ENCODE measurements at places on chromosomes 1 and 21. TPM values are rescaled to one million over a fixed set of nuclear protein-coding genes. Genes with fewer than 3 reads are reported as not detected.

DNA sequence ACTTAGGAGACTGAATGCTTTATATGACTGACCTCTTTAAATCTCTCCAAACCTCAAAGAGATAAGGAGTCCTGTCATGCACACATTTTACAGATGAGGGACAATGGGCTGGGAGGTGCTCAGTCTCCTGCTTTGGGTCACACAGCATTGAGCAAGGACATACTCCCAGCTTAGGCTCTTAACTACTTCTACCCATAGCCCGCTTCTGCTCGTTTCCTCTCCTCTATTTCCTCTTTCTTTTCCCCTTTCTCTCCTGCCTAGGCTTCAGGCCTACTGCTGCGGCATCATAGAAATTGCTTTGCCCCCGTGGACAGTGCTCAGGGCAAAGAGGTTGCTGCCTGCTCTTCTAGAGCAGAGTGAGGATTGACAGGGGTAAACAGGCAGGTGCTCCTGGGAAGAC is 12.4 kb upstream of the ZNF691 start:
- no peak for DNase-seq

GRCh38 chr21:39198800-39199199 is 15.5 kb upstream of the PSMG1 start:
- DNase-seq: no peak

DNA sequence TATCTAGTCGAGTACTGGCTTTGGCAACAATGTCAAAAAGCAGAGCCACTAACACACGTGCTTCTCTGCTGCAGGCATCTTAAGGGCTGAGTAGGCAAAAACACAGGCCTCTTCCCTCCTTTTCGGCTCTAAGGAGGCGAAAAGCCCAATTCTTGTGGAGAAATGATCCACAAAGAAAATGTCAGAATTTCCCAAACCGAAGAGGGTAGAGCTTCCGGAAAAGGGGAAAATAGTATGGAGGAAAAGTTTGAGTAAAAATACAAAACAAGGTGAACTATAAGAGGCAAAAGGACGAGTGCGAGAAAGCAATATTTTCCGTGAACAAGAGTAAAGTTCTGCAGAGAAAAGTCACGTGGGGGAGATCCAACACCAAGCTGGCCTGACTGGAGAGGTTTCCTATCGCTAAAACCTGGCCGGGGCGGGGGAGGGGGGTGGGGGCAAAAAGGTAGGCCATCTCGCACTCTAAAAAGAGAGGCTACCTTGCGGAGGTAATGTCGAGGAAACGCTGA is 551 bp downstream of the ZRANB2 start:
- DNase-seq: peak; percentile 32

- no peak for DNase-seq
These were observed 185.8 kb downstream of the MRPL39 start for GRCh38 chr21:25421321-25422028.

The SHE gene
- 10.7 TPM for total RNA-seq

- no peak for DNase-seq
These were observed 7.8 kb downstream of the IRF6 start for GRCh38 chr1:209797978-209798639.

The STUM gene
- 7.4 TPM for total RNA-seq

The CKS1B gene
- 35.2 TPM for total RNA-seq

DNA sequence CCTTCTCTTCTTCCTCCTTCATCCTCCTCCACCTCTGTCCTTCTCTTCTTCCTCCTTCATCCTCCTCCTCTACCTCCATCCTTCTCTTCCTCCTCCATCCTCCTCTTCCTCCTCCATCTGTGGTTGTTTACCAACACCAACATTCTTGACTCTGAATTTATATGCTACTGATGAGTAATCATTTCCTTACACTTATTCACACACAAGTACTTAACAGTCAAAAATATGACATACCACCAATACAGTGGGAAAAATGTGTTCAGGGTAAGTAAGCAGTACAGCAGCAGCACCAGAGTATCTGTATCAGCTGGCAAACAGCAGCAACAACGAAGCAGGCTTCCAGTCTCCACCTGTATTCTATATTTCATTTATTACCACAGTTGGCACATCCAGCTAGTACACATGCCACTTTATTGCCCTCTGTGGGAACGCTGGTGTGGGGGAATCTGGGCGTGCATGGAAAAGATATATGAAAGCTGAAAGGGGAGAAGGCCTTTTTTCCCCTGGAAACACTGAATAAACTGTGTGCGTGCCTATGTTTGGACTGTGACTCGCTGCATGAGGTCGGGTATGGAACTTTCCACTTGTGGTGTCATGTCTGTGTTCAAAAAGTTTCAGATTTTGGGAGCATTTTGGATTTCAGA is 16.0 kb downstream of the ADSS2 start:
- no peak for DNase-seq

GRCh38 chr1:230864441-230864840 is 3.9 kb downstream of the C1orf198 start:
- no peak for DNase-seq

- DNase-seq: peak; percentile 51
These were observed 160.2 kb upstream of the IRF2BP2 start for GRCh38 chr1:234769986-234770795.

- no peak for DNase-seq
These were observed 7.2 kb upstream of the ACTRT2 start for GRCh38 chr1:3014050-3014440.

Measured in tongue (tissue), 3 donors.